Nephron progenitor cell (in vitro differentiated cells): ENCODE measurements at places on chromosomes 7 and 10.

DNA sequence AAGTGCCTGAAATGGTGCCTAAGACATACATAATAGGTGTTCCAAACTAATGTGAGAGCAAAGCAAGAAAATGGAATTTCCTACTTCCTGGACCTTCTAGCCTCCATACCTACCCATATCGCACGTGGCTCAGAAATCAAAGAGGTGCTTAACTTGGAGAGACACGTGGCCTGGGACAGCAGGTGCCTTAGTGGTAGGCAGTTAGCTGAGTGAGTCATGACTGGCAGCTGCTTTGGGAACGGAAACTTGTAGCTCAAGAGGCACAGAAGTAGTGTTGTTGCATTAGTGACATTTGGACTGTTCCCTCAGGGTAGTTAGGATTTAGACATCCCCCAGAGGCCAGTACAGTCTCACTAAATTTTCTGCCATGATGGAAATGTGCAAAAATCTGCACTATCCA lies 12.0 kb upstream of the BMPER start:
- H3K4me1 ChIP-seq: peaks cover 12% of the 10 kb centered on the region
- H3K36me3 ChIP-seq: no peaks in the 10 kb centered on the region
- H3K27me3 ChIP-seq: peaks cover 6% of the 10 kb centered on the region
- no peak overlapping the region for H3K27ac ChIP-seq
- no peak for DNase-seq

DNA sequence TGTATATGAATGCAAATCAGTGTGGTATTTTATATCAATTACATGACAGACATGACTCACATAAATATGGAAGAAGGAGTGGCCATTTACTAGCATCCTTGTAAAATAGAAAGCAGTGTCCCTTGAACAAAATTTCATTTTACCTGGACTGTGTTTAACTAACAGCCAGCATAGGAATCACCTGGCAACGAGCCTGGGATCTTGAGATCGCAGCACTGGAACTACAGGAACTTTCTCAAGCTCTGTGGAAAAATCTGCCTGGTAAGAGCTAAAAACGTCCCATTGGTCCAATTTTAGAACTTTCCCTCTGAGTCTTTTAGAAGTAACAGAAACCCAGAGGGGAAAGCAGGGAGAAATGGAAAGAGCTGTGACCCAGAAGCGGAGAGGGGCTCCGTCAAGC lies 68.9 kb upstream of the AMPH start:
- no peaks in the 10 kb centered on the region for H3K36me3 ChIP-seq
- H3K27ac ChIP-seq: no peak overlapping the region
- H3K27me3 ChIP-seq: peaks cover 3% of the 10 kb centered on the region
- H3K4me1 ChIP-seq: no peaks in the 10 kb centered on the region

DNA sequence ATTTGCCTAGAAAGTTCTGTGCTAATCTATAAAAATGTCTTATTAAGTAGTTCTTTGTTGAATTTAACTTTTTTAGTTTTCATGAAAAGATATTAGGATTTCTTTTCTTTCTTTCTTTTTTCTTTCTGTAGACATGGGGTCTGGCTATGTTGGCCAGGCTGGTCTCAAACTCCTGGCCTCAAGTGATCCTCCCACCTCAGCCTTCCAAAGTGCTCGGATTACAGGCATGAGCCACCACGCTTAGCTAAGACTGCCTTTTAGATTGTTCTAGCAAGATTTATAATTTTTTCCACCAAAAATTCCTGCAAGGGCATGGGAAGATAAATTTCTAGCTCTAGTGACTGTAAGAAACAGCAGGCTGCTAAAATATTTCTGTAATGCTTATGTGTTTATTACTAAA lies 140.5 kb downstream of the WDR37 start:
- no peak for DNase-seq
- peaks cover 8% of the 10 kb centered on the region for H3K27me3 ChIP-seq
- H3K36me3 ChIP-seq: no peaks in the 10 kb centered on the region
- peaks cover 33% of the 10 kb centered on the region for H3K4me1 ChIP-seq

GRCh38 chr10:62726638-62727037 lies 77.9 kb upstream of the ADO start:
- H3K4me3 ChIP-seq: no peak overlapping the region
- H3K27ac ChIP-seq: no peak overlapping the region
- DNase-seq: no peak
- H3K4me1 ChIP-seq: no peaks in the 10 kb centered on the region
- no peaks in the 10 kb centered on the region for H3K36me3 ChIP-seq

GRCh38 chr10:102632394-102633111 lies 11.7 kb upstream of the TRIM8 start:
- H3K36me3 ChIP-seq: peaks cover 7% of the 10 kb centered on the region
- peak overlapping the region; percentile 23 for H3K4me3 ChIP-seq
- H3K4me1 ChIP-seq: peaks cover 70% of the 10 kb centered on the region
- DNase-seq: no peak
- H3K27me3 ChIP-seq: peaks cover 4% of the 10 kb centered on the region

GRCh38 chr10:110364531-110364937 lies 59.8 kb upstream of the SMNDC1 start:
- H3K4me1 ChIP-seq: peaks cover 34% of the 10 kb centered on the region
- H3K27me3 ChIP-seq: peaks cover 10% of the 10 kb centered on the region
- H3K36me3 ChIP-seq: no peaks in the 10 kb centered on the region
- no peak for DNase-seq
- no peak overlapping the region for H3K27ac ChIP-seq
- no peak overlapping the region for H3K4me3 ChIP-seq
